ENCODE measurements at places on chromosomes 4 and X.

GRCh38 chr4:15182600-15183220 is 180.4 kb downstream of the CPEB2 start:
- no peak for DNase-seq

DNA sequence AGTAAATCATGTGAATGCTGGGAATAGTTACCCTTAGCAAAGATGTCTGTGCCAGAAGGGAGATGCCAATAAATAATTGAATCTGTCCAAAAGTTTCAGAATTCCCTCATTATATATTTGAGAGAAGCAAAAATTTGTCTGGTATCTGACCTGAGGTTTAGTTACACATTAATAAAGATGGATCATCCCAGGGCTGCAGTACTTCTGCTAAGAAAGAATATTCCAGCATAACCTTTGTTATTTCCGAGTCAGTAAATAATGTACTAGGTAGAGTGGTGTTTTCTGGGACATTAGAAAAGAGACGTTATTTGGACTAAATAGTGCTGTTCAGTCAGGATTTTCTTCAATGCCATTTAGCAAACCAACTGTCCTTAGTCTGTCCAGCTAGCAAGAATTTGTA is 26.4 kb downstream of the ADD1 start:
- no peak for DNase-seq

DNA sequence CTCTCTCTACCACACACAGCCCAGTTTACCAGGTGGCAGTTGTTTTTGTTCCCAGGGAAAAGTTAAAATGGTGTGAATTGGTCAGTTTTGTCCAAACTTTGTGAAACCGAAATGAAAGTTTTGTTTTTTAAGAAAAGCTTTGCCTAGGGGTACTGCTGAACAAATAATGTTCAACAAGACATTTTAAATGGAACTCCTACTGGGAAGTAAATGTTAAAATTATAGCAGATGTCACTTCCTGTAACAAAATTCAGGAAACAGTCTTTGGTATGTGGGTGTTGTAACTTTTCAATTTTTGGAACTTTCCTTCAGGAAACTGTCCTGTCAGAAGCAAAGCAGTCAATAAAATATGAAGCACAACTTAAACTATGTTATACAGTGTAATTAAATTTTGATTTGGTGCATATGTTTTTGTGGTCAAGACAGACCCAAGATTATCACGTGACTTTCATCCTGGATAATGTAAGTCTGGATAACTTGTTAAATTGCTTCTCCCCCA is 79.5 kb downstream of the AFF1 start:
- DNase-seq: no peak

GRCh38 chrX:45888518-45888917 is 656.7 kb downstream of the ZNF674 start:
- DNase-seq: no peak

GRCh38 chr4:144547678-144548298 is 98.2 kb upstream of the HHIP start:
- no peak for DNase-seq

GRCh38 chr4:134178706-134179105 is 22.9 kb downstream of the PABPC4L start:
- DNase-seq: no peak

- DNase-seq: no peak
These were observed 12.4 kb upstream of the ARHGAP6 start for GRCh38 chrX:11678158-11678557.

- no peak for DNase-seq
These were observed 926.6 kb downstream of the STIM2 start for GRCh38 chr4:27787195-27787594.

- no peak for DNase-seq
These were observed 22.1 kb downstream of the NHS start for GRCh38 chrX:17397074-17397473.

GRCh38 chr4:2788532-2789103 is 4.3 kb upstream of the SH3BP2 start:
- no peak for DNase-seq

- no peak for DNase-seq
These were observed 82.0 kb upstream of the FAM241A start for GRCh38 chr4:112063260-112063659.

DNA sequence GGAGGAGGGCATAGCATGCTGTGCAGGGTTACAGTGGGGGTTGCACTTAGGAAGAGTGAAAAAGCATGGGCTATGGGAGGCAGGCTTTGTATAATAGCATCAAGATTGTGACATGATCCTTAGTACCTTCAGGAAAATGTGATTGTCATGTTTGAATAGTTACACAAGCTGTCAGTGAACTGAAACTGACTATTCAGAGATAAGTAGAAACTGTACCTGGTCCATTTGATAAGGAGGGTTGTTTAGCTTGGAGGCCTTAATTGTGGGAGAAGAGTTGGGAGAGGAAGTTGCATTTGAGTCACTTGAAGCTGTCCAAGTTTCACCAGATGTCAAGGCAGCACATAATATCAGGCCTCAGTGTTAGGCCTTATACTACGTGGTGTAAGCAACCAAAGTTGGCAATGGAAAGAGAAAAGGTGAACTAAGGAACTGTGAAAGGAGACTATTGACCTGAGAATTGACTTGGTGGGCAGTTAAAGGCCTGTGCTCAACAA is 85.0 kb downstream of the TEX13C start:
- no peak for DNase-seq

GRCh38 chr4:109211671-109212070 is 90.8 kb downstream of the COL25A1 start:
- DNase-seq: no peak

DNA sequence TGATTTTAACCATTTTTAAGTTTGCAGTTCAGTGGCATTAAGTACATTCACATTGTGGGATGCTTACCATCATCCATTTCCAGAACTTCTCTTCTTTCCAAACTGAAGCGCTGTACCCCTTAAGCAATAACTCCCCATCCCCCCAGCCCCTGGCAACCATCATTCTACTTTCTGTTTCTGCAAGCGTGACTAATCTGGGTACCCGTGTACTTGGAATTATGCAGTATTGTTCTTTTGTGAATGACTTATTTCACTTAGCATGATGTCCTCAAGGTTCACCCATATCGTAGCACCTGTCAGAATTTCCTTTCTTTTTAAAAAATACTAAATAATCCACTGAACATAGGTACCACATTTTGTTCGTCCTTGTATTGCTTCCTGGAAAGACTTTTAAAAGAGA is 32.9 kb downstream of the USP9X start:
- DNase-seq: no peak

- DNase-seq: no peak
These were observed 2.0 kb upstream of the NYX start for GRCh38 chrX:41445171-41445570.

DNA sequence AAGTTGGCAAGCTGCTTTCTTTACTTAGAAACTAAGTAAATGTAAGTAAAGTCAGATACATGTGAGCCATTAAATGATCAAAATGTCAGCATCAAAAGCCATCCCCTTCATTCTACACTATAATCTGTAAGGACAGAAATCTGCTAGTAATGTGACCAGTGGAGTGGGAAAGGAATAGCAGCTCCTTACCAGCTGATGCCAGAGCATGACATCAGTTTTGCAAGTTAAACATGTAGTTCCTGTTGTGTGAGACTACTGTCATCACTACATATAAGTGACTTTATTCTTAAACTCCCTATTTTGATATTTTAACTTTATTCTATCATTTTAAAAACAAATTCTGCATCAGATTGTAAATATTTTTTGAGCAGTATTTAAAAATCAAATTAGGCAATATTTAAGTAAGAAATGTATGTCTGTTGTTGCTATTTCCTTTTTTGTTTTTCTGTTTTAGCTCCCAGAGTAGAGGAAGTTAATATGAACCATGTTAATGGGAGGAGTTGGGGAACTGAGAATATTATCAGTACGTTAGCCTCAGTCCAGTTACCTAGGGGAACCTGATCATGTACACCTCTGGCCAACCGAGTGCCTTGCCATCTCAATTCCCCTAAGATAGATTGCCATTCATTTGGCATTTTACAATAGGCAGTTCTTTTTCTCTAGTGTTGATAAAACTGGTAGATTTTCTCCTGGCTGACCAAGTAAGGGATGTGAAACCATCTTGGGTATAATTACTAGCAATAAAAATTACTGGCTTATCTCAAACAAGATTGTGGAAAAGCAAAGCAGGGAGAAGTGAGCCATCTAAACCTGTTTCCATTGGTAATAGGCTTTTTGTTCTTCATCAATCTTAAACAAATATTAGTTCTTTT is 34.7 kb downstream of the CCNI start:
- no peak for DNase-seq

DNA sequence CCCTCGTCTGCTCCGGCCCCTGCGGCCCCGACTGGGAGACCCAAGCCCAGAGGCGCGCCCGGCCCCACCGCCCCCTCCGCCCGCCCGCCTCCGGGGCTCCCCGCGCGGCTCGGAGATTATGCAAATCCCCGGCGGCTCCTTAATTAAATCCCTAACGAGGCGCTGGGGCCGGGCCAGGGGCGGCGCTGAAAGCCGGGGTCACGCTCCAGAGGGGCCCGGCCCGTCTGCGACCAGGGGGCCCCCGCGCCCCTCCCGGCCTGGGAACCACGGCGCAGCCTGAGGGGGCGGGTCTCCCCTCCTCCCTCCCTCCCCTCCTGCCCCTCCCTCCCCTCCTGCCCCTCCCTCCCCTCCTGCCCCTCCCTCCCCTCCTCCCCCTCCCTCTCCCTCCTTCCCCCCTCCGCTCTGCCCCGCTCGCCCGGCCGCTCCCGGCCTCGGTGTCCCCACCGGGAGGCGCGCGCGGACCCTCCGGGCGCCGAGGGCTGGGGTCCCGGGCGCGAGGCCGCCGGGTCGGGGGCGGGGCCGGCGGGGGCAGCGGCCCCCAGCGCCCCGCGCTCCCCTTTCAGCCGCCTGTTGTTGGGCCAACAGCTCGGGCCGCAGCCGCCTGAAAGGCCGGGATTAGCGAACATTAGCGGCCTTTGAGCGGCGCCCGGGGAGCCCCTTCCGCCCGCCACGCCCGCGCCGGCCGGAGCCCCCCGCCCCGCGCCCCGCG is 25.9 kb upstream of the FGFR3 start:
- no peak for DNase-seq

DNA sequence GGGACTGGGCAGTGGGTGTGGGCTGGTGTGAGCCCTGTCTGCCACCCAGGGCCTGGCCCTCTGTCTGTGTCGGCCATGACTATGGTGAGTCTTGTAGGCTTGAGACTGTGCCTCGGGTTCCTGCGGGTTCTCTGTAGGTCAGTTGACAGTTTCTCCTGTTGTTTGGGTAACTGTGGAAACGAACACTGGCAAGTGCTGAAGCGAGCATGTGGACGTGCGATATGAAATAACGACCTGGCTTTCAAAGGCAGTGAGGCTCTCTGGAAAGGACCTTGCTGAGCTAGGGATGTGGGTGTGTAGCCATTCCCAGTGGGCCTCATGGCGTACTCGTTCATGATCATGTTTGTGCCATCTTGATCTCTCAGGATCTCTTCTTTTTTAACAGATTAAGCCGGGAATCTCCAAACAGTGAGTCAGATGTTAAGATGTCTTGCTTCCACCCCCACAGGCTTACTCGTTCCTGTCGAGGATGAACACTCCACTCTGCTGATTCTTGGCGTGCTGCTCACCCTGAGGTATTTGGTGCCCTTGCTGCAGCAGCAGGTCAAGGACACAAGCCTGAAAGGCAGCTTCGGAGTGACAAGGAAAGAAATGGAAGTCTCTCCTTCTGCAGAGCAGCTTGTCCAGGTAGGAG is 41.3 kb downstream of the HTT start:
- DNase-seq: no peak

GRCh38 chr4:94168321-94168720 is 39.3 kb upstream of the SMARCAD1 start:
- DNase-seq: no peak

- DNase-seq: no peak
These were observed 174.7 kb downstream of the DACH2 start for GRCh38 chrX:86322913-86323312.

Measured in stimulated activated CD8-positive, alpha-beta memory T cell treated with anti-CD3 and anti-CD28 coated beads, Interleukin-4, amount 100 ng/mL, for 4 hours (primary cell).